ENCODE measurements at places on chromosomes 6 and 20.

- DNase-seq: no peak
Observed at GRCh38 chr20:51480507-51481270, 61.8 kb downstream of the NFATC2 start.

DNA sequence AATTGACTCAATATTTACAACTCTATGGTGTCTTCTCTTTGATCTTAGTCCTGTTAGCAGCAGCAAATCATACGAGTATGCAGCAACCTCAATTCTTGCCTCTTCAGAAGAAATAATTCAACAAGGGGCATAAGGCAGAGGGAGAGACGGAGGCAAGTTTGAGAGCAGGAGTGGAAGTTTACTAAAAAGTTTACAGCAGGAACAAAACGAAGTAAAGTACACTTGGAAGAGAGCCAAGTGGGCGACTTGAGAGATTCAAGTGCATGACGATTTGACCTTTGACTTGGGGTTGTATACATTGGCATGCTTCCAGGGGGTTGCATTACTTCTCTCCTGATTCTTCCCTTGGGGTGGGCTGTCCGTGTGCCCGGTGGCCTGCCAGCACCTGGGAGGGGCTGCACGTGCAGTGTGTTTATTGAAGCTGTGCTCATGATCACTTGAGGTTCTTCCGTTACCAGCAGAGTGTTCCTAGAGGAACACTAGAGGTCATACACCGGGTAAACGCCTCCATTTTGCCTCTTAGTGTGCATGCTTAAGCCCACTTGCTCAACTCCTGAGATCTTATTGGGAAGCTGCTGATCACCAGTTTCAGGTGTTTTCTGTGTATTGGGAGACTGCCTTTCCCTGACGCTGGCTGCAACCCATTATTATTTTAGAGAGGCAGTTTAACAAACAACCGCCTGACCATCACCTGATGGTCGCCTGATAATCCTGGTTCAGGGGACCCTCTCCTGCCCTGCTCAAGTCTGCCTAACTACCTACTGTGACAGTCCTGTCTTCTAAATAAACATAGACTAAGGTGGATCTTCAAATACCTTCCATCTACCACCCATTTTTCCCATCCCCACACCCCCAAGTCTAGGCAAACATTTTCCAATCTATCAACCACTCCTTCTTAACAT, 172.4 kb upstream of the MYLIP start:
- peak; percentile 68 for DNase-seq

GRCh38 chr6:56093776-56094175, 153.6 kb downstream of the COL21A1 start:
- DNase-seq: no peak

- DNase-seq: no peak
Observed at GRCh38 chr6:3046295-3046694, 22.0 kb upstream of the RIPK1 start.

DNA sequence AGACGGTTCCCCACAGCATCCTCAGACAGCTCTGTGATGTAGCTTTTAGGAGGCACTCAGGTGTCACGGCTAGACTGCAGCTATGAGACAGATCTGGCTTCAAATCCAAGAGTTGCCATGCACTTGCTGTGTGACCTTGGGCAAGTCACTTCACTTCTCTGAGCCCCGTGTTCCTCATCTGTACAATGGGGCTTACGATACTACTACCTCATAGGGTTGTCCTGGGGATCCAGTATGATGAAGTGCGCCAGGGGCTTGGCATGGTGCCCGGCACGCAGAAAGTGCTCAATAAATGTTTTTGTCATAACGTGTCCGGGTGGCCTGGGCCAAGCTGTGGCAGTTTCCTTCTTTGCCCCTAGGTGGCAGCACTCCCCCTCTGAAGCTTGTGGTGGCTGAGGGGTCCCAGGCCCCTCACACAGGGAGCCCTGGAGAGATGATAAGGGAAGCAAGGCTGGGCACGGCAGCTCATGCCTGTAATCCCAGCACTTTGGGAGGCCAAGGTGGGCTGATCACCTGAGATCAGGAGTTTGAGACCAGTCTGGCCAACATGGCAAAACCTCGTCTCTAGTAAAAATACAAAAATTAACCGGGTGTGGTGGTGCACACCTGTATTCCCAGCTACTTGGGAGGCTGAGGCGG, 19.1 kb upstream of the CHMP4B start:
- no peak for DNase-seq

DNA sequence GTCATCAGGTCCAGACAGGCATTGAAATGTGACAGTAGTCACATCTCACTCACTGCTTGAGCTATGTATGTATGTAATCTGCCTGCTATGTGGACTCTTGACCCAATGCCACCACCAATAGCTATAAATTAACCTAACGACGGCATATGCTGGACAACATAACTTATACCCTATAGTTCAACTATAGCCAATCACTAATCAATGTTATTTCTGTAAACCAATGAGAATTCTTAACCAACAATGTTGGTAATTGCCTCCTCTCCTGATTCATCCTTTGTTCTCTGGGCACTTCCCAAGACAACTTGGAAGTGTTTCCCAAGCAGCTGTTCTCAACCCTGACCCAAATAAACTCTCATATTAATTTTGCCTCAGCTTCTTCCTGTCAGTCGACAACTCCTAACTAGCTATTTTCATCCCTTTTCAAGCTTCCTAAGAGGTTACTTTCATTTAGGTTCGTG, 24.1 kb upstream of the SERPINB1 start:
- DNase-seq: no peak

DNA sequence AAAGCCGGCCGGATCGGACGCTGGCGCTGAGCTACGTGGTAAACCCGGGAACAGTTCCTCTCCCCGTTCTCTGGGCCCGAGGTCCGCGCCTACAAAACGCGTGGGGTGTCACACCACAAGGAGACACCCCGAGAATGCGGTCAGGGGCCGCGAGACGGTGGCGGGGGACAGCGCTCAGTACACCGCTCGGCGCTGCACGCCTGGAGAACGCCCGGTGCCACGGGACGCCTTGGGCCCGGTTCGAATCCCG, 670 bp downstream of the NCOA5 start:
- no peak for DNase-seq

DNA sequence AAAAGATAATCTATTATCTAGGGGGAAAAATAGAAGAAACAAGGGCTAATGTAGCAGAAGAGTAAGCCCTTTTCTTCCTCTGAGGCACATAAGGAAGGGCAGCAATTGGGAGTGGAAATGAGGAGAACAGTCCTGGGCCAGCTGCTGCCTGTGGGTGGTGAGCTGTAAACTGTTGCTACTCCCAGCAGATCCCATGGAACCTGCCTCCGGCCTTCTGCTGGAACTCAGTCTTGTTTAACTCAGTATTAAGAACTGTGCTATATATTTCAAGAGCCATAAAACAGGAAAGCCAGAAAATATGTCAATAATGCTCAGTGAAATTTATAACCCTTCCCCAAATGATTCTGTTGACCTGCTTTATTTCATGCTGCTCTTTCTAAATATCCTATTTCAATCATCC, 464.2 kb downstream of the COL12A1 start:
- no peak for DNase-seq

- DNase-seq: no peak
Observed at GRCh38 chr20:20806121-20807095, 94.0 kb upstream of the RALGAPA2 start.

- no peak for DNase-seq
Observed at GRCh38 chr6:157727629-157728182, 95.3 kb upstream of the SNX9 start.

DNA sequence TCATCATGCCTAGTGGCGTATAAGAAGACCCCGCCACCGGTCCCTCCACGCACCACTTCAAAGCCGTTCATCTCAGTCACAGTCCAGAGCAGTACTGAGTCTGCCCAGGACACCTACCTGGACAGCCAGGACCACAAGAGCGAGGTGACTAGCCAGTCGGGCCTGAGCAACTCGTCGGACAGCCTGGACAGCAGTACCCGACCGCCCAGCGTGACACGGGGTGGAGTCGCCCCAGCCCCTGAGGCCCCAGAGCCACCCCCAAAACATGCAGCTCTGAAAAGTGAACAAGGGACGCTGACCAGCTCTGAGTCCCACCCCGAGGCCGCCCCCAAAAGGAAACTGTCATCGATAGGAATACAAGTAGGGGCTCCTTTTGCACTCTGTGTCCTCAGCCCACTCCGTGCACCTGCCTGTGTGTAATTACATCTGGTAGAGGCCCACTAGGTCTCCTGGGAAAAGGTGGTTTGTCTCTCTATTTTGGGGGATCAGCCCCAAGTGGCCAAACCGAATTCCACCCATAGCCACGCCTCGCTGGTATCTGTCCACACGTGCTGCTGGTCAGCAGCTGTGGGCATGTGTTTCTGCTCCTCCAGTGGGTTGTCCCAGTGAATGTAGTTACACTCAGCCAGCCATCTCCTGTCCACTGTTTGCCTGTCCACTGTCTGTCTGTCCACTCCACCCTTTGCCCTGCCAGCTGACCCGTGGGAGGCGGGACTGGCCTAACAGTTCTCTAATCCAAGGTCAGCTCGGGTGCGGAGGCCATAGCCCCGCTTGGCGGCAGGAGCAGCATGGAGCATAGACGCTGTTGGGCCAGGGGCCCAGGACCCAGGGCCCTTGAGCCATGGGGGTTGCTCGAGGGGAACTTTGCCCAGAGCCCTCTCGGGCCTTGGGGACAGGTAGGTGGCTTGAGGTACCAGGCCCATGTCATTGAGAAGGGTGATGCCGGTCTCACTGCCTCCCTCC, 44.3 kb upstream of the MYL9 start:
- DNase-seq: no peak

GRCh38 chr6:142940487-142940886, 4.5 kb downstream of the HIVEP2 start:
- no peak for DNase-seq

GRCh38 chr6:109183109-109183650, 87.9 kb downstream of the CEP57L1 start:
- DNase-seq: no peak

DNA sequence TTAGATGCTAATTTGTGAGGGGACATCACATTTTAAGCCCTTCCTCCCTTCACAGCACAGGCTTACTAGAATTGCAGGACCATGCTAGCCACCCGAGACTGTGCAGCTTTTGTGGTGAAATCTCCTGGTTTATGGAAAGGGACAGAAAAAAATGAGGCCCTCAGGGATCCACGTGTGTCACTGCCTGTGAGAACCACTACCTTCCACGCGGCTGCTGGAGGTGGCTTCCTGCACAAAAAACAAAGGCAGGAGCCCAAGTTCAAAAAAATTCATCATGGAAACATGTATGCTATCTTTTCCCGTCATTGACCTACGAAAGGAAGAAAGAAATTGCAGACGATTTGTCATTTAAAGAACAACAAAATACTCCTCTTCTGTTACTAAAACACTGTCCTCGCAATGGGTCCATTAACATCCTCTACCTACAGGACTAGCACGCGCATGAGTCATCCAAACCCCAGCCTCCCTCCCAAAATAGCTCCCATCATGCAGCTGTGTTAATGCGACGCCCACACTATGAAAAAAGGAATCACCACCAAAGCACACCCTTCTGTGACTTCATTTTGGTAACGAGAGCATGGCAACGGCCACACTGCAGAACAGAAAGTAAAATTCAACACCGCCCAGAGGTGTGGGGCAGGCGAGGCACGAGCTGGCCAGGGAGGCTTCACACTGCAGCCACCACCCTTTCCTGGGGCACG, 45.7 kb downstream of the RAMACL start:
- DNase-seq: no peak

DNA sequence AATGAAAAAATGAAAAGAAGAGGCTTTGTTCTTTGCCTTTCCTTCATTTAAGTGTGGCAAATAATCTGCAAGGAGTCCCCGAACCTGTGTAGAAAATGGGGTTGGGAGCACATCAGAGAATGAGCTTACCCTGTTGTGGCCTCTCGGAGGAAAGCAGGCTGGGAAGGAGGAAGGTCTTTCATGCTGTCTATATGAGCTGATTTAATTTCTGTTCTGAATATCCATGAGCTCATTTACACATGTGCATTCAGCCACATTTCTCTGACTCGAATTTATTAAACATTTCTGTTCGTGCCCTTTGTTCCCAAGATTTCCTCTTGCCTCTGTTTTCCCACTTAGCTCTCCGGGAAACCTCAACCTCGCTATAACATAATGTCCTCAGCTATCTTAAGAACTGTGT, 584.4 kb upstream of the CDH4 start:
- no peak for DNase-seq

DNA sequence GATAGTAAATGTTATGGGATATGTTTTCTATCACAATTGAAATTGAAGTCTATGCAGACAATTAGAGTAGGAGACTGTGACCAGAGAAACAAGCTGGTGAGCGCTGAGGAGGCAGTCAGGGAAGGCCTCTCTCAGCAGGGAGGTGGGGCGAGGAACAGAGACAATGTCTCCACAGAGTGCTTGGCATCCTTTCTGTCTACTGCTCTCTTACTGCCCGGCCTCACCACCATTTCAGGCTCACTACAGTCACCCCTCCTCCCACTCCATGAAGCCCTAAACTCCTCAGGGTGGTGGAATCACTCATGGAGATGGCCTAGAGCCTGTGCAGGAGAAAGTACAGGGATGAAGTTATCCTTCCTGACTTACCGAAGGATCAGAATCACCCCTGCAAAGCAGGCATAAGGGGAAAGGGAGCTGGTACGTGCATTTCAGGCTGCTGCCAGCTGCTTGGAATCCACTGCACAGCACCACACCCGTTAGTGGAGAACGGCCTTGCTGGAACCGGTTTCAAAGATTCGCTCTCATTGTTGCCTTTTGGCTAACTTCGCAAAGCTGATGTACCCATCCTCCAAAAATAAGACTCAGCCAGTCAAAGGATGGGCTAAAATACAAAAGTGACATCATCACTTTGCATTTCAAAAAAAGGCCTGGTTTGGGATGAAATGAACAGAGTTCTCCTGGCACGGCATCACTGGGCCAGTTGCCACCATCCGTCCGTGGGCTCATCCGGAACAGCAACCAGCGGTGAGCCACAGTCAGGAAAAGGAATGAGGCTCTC, 67.3 kb downstream of the SLC22A23 start:
- DNase-seq: no peak

GRCh38 chr6:10534419-10534762, 13.2 kb downstream of the GCNT2 start:
- DNase-seq: no peak

DNA sequence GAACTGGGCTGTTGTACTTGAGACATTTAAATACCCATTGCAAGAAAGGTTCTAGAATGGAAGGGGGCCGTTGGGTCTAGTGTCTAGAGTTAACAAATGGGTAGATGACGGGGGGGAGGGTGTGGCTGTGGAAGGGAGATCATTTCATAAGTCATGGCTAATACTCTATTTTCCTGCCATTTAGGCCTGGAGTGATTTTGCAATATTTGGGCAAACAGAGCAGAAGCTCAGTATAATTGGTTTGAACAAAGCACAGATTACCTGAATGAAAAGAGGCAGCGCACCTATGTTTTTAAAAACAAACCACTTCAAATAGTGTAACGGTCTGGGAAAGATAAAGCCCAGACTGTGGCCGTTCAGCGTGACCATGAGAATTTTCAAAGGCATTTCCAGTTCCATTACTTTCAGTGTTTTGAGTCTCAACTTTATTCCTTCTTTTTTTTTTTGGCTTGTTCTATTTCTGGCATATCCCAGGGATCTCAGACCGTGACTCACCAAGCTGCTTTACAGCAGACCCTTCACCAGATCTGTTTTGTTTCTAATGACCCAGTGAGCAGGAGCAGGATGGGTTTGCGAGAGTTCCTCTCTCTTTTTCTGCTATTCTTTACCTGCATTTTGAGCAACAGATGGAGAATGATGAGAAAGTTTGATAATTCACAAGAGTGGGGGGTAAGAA, 73.7 kb downstream of the LYRM2 start:
- DNase-seq: no peak

Data from brain pericyte (primary cell).